ENCODE measurements at places on chromosomes 16 and 17.

DNA sequence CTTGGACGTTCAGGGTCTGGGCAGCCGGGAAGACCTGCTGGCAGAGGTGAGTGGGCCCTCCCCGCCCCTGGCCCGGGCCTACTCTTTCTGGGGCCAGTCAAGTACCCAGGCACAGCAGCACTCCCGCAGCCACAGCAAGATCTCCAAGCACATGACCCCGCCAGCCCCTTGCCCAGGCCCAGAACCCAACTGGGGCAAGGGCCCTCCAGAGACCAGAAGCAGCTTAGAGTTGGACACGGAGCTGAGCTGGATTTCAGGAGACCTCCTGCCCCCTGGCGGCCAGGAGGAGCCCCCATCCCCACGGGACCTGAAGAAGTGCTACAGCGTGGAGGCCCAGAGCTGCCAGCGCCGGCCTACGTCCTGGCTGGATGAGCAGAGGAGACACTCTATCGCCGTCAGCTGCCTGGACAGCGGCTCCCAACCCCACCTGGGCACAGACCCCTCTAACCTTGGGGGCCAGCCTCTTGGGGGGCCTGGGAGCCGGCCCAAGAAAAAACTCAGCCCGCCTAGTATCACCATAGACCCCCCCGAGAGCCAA is 8.6 kb upstream of the ABCC3 start:
- DNase-seq = peak; percentile 50

DNA sequence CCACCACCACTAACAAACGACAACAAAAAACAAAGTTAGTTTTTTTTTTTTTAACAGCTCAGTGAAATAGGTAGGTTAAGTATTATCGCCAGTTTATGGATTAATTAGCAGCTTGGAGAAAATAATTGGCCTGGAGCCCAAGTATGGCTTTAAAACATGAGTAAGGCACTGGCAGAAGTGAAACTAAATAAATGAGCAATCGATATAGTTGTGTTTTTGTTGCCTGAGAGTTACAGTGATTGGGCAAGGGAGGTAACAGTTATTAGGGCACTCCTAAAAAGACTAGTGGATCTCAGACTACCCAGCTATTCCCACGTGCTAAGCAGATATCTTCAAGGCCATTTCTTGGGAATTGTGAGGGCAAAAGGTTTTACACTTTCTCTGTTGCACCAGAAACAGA is 2.4 kb downstream of the MLKL start:
- no peak for DNase-seq

DNA sequence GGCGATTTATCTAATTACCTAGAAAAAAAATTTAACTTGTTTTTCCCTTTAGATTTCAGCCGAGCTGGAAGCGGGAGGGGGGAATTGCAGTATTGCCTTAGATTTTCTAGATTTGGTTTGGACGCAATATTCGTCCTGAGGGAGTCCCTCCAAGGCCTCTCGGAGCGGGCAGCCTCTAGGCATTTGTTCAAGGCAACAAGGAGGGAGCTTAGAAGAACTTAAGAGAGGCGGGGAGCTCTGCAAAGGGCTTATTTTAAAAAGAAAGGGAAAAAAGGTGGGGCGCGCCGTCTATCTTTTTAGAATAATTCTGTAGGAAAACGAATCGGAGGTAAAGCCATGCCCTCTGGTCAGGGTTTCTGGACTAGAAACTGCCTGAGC is 407 bp upstream of the TMEM94 start:
- DNase-seq = no peak

GRCh38 chr16:84593825-84594724 is 23.8 kb downstream of the COTL1 start:
- peak; percentile 69 for DNase-seq

- DNase-seq = no peak
Observed at GRCh38 chr17:76208120-76208519, 32.2 kb downstream of the RNF157 start.

DNA sequence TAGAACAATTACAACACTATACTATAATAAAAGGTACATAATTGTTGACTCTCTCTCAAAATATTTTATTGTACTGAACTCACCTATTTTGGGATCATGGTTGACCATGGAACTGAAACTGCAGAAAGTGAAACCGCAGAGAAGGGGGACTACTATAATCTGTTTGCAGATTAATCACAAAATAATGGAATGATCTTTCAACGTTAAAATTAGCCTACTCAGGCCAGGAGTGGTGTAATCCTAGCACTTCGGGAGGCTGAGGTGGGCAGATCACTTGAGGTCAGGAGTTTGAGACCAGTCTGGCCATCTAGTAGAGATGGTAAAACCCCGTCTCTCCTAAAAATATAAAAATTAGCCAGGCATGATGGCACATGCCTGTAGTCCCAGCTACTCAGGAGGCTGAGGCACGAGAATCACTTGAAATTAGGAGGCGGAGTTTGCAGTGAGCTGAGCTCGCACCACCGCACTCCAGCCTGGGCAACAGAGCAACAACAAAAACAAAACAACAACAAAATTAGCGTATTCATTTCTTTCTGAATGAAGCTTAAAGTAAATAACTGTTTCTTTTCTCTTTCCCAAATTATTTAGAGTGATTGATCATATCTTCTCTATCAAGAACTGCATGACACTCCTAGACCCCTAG is 45.6 kb downstream of the IKZF3 start:
- DNase-seq = no peak

DNA sequence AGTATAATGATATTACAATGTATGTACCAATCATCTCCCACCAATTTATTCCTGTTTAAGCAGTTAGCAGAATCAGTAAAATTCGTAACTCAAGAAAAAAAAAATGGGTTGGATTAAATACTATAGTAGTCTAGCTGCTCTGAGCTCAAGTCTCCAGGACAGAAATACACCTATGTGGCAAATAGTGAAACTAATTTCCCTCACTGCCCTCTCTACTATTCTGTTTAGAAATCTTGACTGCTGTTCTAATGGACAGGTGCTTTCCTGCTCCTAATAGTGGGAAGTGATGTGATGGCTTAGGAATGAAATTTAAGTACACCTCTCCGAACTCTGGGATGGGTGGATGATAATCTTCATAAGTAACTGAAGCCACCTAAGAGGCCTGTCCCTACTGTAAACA is 175.7 kb downstream of the KCNJ2 start:
- DNase-seq = no peak

DNA sequence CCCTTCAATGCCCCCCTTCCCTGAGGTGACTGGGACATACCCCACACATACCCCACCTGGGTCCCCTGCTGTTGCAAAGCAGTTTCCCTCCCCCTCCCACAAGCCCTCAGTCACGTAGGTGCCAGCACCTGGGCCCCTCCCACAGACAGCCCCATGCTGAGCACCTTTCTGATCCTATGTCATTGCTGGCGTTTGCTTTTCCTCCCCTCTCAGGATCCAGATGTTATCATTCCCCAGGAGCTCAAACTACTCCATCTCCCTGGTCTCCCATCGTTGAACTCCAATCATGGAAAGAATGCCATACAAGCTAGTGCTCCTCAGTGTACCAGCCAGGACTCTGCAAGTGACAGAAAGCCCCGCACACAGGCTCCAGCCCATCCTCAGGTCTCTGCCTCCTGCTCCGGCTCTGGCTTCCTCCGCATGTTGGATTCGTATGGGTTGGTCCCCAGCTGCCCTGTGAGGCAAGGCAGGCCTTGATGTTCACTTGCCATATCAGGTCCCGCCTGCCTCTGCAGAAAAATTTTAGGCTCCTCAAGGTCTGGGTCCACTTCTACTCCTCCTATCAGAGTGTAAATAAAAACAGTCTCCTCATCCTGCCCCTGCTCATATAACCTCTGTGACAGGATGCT is 31.4 kb upstream of the MED9 start:
- no peak for DNase-seq

DNA sequence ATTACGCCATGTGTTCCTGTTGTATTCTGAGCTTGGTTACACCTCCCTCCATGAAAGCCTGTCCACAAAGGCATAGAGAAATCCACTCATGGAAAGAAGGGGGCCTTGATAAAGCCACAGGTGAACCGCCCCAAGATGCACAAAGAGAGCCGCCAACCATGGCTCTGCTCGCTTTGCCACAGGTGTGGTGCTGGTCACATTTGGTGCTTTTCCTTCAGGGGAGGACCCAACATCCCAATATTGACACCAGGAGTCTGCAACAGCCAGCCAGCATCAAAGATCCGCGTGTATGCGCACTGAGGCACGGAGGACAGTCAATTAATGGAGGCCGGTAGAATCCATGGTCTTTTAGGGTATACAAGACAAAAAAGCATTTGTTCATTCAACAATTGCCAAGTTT is 7.3 kb downstream of the ABCA3 start:
- no peak for DNase-seq

- DNase-seq = no peak
Observed at GRCh38 chr17:53516636-53517035, 306.1 kb upstream of the KIF2B start.

DNA sequence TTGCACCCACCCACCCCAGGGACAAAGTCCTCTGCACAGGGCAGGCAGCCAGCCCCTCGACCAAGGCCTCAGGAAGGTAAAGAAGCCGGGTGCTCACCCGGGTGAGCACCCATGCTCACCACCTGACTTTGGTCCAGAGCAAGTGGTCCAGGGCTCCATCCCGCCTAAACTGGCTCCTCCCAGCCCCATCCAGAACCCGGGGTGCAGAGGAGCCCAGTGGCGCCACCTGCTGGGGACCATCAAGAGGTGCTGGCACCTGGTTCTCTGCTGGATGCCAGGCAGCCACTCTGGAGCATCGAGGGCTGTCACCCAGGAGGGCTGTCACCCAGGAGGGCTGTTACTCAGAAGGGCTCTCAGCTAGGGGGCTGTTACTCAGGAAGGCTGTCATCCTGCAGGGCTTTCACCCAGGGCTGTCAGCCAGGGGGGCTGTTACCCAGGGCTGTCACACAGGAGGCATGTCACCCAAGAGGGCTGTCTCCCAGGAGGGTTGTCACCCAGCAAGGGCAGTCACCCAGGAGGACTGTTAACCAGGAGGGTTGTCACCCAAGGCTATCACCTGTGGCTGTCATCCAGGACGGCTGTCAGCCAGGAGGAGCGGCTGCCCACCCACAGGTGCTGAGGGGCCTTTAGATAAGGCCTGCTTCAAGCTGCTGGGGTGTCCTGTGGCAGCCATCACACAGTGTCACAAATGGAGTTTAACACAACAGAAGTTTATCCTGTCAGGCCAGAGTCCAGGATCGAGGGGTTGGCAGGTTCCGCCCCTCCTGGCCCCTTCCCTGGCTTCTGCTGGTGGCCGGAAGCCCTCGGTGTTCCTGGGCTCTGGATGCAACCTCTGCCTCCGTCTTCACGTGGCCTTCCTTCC is 98.5 kb downstream of the TNFRSF13B start:
- DNase-seq = no peak

DNA sequence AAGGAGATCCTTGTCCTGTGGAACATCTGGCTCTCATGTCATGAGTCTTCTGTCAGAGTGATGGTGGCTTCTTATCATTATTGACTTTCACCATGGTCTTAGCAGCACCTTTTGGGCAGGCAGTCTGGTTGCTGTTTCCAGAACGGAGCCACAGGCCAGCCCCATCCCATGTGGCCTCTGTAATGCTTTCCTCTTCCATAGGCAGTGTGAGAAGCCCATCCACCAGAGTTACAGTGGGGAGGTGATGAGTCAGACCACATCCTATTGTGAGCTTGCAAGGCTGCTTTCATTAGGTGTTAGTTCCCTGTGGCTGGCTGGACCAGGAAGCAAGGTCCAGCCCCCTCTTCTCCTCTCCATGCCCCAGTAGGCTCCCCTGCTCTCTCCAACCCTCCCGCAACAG is 30.8 kb upstream of the SPACA3 start:
- no peak for DNase-seq

DNA sequence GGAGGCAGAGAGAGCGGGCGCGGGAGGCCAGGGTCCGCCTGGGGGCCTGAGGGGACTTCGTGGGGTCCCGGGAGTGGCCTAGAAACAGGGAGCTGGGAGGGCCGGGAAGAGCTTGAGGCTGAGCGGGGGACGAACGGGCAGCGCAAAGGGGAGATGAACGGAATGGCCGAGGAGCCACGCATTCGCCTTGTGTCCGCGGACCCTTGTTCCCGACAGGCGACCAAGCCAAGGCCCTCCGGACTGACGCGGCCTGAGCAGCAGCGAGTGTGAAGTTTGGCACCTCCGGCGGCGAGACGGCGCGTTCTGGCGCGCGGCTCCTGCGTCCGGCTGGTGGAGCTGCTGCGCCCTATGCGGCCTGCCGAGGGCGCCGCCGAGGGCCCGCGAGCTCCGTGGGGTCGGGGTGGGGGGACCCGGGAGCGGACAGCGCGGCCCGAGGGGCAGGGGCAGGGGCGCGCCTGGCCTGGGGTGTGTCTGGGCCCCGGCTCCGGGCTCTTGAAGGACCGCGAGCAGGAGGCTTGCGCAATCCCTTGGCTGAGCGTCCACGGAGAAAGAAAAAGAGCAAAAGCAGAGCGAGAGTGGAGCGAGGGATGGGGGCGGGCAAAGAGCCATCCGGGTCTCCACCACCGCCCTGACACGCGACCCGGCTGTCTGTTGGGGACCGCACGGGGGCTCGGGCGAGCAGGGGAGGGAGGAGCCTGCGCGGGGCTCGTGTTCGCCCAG is 1.2 kb upstream of the CBX4 start:
- DNase-seq = no peak

GRCh38 chr16:73016488-73016830 is 31.5 kb downstream of the ZFHX3 start:
- DNase-seq = no peak

DNA sequence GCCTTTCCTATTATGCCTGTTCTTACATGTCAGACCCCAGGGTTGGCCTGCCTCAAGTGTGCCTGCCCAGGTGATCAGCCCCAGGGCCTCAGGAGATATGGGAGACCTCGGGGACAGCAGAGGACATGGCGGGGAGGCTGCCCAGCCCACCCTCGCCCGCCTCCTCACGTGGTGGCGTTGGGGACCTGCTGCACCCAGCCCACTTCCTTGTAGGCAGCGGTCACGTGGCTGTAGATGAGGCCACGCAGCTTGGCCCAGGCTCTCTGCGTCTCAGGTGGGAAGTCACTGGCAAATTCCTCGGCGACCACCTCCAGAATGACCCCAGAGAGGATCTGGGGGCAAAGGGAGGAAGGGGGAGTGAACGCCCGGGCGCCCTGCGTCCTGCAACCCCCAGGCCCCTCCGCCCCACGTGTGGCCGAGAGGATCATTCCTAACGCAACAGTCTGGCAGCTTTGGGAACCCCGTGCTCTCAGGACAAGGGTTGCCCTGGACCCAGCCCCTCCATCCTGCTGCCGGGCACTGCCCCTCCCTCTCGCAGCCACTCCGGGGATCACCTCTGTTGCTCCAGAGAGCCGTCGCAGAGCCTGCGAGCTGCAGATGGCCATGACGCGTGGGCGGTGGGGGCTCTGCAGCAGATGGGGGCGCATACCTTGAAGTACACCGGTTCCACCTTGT is 6.6 kb downstream of the CYGB start:
- no peak for DNase-seq

GRCh38 chr17:52737071-52737470 is 578.6 kb upstream of the CA10 start:
- no peak for DNase-seq

DNA sequence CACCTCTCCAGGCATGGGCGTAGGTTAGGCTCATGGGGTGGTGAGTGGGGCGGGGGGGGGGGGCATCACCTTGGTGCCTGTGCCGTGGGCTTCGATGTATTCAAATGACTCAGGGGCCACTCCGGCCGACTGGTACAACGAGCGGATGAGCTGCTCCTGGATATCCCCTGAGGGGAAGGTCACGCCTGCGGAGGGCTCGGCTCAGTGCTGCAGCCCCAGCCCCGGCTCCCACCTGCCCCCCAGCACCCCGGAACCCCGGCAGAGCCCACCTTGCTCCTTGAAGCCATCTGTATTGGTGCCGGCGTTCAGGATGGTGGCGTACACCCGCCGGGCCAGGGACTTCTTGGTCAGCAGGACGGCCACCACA is 5.4 kb downstream of the FASN start:
- no peak for DNase-seq
